Activated T-cell treated with anti-CD3 and anti-CD28 coated beads for 1 hour (primary cell): ENCODE measurements at places on chromosomes 7 and 10.

DNA sequence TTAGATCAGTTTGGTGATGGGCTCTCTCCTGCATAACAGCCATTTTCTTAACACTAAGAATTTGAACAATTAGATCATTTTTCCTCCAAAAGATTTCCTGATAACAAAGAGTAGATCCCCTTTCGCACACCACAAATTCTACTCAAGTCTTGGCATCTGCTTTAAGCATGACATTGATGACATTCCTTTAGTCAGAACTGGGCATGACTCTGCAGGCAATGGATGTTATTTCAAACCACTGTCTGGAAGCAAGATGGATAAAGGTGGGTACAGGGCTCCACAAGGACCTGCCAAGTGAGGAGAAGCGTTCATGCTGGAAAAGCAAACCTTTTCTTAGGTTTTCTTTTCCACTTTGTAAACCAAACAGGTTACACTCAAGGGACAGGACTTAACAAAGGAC is 123.5 kb downstream of the GLCCI1 start:
- DNase-seq, result no peak

GRCh38 chr10:18436902-18437301 is 214.5 kb downstream of the NSUN6 start:
- DNase-seq, result no peak

- no peak for DNase-seq
Observed at GRCh38 chr10:79563426-79563825, 3.2 kb upstream of the SFTPA2 start.

- no peak for DNase-seq
Observed at GRCh38 chr7:140992422-140992821, 22.3 kb downstream of the MRPS33 start.

GRCh38 chr7:27774717-27775328 is 34.9 kb downstream of the TAX1BP1 start:
- DNase-seq, result no peak

DNA sequence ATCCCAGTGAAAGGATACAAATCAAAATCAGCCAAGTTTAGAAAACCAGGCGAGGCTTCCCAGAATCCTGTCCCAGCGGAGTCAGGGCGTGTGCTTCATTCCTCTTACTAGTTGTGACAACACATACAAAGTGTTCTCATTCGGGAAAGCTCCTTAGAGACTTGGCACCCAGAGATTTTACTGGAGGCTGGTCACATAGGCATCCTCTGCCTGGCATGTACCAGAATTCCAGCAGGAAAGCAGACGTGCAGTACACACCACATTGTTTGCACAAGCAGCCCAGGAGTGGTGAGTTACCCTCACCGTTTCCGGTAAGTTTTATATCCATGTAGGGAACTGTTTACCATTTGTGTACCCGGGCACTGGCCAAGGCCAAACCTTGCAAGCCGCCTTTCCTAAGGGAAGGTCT is 34.9 kb downstream of the MMRN2 start:
- no peak for DNase-seq

GRCh38 chr7:133794479-133794878 is 332.7 kb upstream of the LRGUK start:
- DNase-seq, result no peak

DNA sequence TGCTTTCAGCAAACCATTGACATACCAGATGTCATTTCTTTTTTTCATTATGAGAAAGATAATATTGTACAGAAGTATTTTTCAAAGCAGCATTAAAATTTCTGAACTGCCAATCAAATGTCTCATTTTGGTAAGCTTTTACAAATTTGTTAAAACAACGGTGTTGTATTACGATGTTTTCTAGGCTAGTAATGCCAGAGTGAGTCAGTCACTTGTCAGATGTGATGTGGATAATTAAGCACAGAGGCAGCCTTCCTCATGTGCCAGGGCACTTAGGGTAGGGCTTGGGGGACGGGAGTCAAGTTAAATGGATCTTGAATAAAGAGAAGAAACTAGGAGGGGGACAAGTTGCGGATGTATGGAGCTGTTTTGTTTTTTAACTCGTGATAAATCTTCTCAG is 10.1 kb downstream of the PSTK start:
- no peak for DNase-seq

DNA sequence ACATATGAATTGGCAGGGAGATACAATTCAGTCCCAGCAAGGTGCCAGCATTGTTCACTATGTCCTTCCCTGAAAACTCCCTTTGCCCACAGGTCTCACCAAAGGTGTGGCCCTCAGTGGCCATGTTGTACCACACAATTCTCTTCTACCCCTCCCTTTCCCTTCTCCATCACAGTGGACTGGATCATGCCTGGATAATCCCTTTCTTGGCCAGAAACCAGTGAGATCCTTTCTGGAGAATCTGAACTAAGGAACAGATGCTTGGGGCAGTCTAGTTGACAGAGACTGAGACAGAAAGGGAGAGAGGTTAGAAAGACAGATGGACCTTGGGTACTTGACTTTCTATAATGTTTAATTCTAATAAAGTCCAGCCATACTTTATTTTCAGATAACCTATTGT is 9.5 kb downstream of the NMT2 start:
- DNase-seq, result no peak

DNA sequence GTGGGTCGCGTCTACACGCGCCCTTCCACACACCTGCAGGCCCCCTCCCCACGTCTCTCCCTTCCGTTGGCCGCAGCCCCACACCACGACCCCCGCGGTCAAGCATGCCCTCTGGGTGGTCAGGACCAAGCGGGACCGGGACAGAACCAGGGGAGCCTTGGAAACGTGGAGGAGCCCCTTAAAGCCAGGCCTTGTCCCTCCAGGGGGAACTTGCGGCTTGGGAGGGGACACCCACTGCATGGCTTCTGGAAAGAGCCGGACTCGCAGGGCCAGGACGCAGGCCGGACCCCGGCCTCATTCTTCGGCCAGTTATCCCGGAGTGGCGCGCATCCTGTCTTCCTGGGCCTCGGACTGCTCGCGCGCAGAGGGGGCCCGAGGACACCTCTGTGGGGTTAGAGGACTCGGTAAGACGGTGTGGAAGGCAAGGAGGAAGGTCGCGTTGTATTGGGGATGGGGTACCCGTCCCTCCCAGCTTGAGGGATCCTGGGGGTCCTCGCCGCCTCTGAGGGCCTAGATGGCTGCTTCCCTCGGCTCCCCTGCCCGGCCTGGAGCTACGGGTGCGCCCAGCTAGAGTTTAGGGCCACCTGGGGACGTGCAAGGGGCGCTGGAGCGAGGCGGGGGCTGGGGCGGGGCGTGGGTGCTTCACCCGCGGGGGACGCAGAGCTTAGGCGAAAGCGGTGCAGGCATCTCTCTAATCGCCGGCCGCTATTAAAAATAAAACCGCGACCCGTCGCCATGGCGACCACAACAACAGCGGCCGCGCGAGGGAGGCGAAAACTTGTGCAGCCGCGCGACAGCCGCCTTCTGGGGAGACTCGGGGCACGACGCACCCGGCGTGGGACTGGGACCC is 1.8 kb upstream of the PDGFA start:
- DNase-seq, result no peak

GRCh38 chr7:149872419-149873073 is 1.2 kb upstream of the ATP6V0E2 start:
- no peak for DNase-seq

DNA sequence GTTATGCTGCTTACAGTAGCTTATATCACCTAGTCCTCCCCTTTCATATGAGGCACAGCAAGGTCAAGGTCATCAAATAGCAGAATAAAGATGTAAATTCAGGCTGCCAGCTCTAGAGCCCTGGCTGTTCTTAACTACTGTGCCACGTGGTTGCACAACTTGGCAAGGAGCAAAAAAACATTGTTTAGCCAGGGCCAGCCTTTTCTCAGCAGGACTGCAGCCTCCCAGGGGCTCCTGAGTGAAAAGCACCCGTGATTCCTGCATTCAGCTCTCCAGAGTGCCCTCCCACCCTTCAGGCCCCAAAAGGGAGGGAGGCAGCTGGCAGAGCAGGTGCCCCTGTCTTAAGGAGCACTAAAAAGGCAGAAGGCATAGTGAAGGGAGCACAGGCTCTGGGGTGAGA is 31.8 kb upstream of the TM9SF3 start:
- DNase-seq, result no peak

DNA sequence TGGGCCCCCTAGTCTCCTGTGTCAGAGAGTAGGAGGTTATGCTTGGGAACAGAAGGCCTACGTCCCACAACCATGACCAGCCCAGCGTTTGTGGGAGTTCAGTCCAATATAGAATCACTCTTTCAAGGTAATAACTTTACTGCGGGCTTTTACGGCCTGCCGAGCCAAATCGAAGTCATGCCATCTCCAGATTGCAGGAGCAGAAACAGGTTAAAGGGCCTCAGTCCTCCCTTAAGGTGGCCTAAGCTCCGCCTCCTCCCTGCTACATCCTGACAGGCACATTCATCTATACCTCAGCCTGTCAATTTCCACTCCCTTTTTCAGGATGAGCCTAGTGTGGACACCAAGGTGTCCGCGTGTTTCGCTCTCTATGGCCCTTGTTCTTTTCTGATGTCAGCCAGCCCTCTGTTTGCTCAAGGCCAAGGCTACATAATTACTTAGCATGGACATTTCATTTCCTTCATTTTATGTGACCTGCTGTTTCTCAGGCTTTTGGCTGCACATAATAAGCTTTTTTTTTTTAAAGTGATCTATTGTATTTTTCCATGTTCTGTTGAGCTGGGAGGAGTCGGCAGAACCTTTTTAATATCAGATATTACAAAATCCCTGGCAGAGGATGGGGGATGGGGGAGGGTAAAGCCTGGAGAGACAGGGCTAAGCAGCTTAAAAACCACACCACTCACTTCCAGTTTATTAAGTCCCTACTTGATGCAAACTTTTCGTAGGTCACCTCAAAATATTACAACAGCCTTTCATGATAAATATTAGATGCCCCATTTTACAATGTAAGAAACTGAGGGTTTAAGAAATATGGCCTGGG is 84.6 kb downstream of the CACNB2 start:
- DNase-seq, result no peak

- DNase-seq, result no peak
Observed at GRCh38 chr10:8137726-8138125, 83.2 kb downstream of the GATA3 start.
